ENCODE measurements at places on chromosomes 3 and 15.

DNA sequence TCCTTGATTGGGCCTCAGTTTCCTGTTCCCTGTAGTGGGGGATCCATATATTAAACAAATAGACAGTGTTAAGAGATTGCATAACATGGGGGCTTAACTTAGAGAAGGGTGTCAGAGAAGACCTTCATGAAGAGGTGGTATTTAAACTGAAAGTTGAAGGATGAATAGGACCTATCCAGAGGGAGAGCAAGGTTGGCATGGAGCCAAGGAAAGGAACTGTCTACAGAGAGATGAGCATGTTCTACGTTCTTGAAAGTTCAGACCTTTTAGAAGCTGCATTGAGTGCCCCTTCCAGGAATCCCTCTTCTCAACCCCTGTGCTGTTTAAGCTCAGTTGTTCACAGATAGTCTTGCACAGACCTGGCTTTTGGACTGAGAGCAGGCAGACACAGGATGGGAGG is 2.4 kb downstream of the HTD2 start:
- DNase-seq: no peak

- DNase-seq: no peak
These were observed 16.4 kb downstream of the GPR160 start for GRCh38 chr3:170054204-170054603.

DNA sequence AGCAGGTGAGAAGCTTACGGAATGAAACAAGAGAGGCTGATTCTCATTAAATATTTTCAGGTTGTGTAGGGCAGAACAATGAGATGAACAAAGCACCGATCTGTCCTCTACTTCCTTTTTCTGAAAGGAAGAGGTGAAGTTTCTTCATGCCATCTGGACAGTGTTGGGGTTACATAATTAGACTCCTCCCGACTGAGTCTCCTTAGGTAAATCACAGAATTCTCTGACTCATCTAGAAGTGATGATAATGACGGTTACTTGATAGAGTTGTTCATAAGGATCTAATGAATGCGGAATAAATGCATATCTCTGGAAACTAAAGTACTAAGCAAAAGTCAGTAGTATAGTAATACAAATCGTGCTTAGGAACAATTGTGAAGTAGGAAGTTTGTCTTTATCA is 21.2 kb downstream of the CRTC3 start:
- no peak for DNase-seq

DNA sequence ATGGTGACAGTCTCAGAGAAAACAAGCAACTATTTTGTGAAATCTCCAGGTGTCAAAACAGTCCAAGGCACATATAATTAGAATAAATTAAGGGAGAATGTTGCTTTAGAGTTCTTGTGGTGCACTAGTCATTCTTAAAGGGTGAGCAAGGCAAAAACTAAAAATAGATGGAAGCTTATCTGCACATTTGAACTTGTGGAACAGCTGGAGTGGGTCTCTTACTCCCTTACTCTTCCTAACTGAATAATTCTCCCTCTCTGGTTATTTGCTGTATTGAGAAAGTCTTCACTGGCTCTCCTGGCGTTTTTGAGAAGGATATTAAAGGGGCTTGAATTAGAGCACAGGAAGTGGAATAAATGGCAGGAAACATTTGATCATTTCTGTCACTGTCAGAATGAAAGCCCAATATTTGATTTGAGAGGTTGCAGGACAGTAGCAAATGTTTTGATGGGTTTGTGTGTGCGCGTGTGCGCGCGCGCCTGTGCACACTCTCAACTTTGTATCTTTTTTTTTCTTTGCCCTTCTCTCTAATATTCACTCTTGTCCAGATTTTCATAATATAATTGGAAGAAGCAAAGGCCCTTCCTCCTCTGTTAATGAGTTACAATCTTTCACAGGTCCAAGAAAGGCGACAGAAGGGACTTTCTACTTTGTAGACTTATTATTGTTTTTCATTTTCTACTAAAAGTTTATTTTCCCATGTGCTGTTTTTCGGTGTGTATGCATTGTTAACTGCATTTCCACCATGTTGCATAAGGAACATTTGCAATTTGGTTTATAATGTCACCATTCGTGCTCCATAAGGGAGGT is 40.9 kb downstream of the AKAP13 start:
- DNase-seq: no peak

GRCh38 chr15:76376029-76376428 is 39.5 kb downstream of the ISL2 start:
- DNase-seq: no peak

DNA sequence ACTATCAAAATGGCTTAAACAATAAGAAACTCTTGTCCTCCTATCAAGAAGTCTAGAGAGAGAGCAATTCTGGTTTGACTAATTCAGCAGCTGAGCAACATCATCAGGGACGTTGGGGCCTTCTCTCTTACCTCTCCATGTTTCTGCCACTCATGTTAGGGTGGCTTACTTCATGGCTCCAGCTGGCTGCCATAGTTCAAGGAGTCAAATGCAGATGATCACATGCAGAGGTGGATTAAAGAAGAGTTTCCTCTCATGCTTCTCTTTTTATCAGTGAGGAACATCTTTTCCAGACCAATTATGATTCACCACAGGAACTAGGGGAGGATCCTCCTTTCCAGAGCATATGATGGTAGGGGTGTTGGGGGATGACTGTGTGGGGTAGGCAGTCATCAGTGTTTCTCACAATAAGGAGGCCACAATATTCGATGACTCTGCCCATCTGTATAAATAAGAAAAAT is 45.5 kb downstream of the NEK11 start:
- DNase-seq: no peak

DNA sequence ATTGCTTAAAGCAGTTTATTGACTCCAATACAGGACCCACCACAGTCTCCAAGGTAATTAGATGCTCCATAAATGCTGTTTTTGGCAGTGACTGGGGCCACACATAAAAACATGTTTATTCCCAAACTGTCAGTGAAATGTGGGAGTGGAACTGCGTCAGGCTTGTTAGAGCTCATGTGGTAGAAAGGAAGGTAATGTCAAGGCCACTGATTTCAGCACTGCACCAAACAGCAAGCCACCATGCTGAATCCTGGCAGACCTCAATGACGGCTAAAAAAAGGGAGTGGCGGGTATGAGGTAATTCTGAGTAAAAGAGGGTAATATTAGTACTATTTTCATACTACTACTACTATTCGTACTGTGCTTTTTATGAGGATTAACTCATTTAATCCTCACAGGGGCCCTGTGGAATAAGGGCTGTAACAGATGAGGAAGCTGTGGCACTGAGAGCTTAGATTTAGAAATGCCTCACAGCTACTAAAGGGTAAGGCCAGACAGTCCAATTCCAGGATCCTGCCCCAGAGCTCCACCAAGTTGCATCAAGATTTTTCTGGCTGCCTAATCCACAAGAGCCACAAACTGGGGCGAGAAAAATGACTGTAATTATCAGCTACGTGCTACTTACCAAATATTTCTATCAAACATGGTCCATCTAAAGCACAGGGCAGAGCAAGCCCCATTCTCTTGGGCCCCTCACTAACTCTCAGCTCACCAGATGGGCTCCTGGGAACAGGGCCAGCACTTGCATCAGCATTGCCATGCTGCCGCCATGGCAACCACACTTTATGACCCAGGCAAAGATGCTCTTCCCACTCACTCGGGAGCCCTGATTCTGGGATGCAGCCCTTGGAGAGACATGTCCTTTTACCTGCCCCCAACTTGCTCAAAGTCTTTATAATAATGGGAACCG is 83.6 kb upstream of the SPATA12 start:
- DNase-seq: no peak

- no peak for DNase-seq
These were observed 40.6 kb downstream of the ATP13A3 start for GRCh38 chr3:194446172-194446571.

Measured in omental fat pad (tissue), 4 donors.